ENCODE measurements at places on chromosomes 7 and 10.

DNA sequence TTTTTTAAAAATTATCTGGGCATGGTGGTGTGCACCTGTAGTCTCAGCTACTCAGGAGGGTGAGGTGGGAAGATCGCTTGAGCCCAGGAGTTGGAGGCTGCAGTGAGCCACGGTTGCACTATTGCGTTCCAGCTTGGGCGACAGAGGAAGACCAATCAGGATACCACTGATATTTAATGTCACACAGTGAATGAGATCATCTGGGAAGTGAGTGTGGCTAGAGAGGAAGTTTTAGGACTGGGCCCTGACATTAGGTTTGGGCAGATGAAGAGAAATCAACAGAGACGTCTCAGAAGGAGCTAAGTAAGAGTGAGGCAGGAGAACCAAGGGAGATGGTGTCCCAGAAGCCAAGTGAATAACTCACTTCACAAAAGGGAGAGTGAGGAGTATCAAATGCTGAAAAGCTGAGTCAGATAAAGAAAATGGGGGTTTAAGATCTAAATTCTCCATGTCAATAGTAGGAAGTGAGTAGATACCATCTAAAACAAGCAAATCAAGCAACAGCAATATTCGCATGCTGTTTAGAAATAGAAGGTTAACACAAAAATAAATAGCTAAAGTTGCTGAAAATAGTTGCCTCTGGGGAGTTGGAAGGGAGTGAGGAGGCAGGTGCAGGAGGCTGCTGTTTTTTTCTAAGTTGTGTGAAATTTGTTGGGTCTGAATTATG is 11.5 kb downstream of the PILRA start:
- no peak for DNase-seq

DNA sequence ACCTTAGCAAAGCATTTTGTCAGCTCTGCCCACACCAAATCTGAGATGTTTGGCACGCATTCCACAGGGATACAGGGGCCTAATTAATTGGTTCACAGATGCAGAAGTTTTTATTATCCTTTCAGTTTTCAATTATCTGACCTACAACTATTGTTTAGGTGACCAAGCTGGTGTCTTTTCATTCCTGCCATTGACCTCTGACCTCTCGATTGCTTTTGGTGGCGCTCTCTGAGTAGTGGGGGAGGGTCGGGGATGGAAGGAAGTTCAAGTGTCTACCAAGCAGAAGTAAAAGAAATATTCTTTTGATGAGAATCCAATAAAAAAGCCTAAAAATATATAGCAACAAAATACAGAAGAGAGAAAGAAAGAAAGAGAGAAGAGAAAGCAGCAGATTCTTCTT is 28.8 kb upstream of the KDM7A start:
- DNase-seq, result no peak

- no peak for DNase-seq
These were observed 23.3 kb downstream of the BPGM start for GRCh38 chr7:134669845-134670373.

DNA sequence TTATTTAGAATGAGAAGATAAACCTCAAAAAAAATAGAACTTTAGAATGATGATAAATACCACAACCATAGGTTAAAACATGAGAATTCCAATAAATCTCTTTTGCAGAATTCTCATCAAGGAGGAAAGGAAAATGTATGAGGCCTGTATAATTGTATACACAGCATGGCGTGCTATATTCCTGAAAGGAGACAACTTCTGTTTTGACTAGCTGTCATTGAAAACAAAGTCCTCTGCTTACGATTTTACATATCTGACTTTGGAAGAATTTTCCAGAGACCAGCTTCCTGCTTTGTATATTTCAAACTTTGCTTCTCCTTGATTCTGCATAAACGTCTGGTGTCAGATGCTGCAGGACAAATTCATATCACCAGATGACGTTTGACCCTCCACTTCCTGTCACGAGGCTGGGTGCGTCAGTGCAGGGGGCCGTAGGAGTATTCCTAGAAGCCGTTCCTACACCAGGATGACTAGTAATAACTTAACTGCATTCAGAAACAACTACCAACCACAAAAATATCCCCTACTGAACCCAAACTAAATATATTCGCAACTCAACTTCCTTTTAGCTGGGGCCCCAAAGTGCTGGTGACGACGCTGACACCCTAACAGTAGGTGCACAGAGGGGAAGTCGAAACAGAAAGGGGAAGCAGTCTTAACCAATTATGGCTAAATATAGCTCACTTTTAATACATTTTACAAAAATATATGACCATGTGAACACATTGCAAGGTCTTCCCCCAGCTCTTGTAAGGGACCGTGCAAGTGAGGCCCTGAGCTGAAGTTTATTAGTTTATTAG is 178.6 kb upstream of the INHBA start:
- DNase-seq, result no peak

Measured in SK-N-MC (cell line).